ENCODE measurements at places on chromosomes 6 and 20. TPM values are rescaled to one million over a fixed set of nuclear protein-coding genes. Genes with fewer than 3 reads are reported as not detected.

Gene PRIM2
- total RNA-seq = 69.2 TPM

Gene NR2E1
- total RNA-seq = not detected

Gene HEY2
- 30.4 TPM for total RNA-seq

Gene HTR1E
- not detected for total RNA-seq

Gene CENPW
- 19.6 TPM for total RNA-seq

Gene SYNJ2
- total RNA-seq = 10.7 TPM

Gene STK38
- total RNA-seq = 7.6 TPM

Gene VARS2
- 54.4 TPM for total RNA-seq

Gene EFCAB8
- total RNA-seq = 0.44 TPM

Gene FHL5
- total RNA-seq = not detected

Gene SLC22A23
- total RNA-seq = 14.6 TPM

Gene ECT2L
- not detected for total RNA-seq

Gene FAM184A
- total RNA-seq = 13.2 TPM

Gene PPP1R16B
- 23.6 TPM for total RNA-seq

Gene BPIFB6
- total RNA-seq = not detected

Gene MYLIP
- 10.6 TPM for total RNA-seq

Gene GABRR1
- 0.10 TPM for total RNA-seq

Gene AVP
- not detected for total RNA-seq

Gene ENPP1
- 17.8 TPM for total RNA-seq

Gene SERINC1
- total RNA-seq = 52.0 TPM
